ENCODE measurements at places on chromosomes 4 and X. TPM values are rescaled to one million over a fixed set of nuclear protein-coding genes. Genes with fewer than 3 reads are reported as not detected.

ADGRA3 gene
- 38.4 TPM for polyA plus RNA-seq

USP17L27 gene
- polyA plus RNA-seq: not detected

ADRA2C gene
- 3.0 TPM for polyA plus RNA-seq

KIAA1210 gene
- not detected for polyA plus RNA-seq

TMSB15B gene
- 133 TPM for polyA plus RNA-seq

ZDHHC15 gene
- polyA plus RNA-seq: 9.3 TPM

PRIMPOL gene
- polyA plus RNA-seq: 23.6 TPM

NSG1 gene
- polyA plus RNA-seq: 921 TPM

CLGN gene
- 20.8 TPM for polyA plus RNA-seq

NPNT gene
- 2.6 TPM for polyA plus RNA-seq

CSAG3 gene
- 1.2 TPM for polyA plus RNA-seq

DLG3 gene
- 66.5 TPM for polyA plus RNA-seq

MAML3 gene
- polyA plus RNA-seq: 10.2 TPM

SHOX gene
- polyA plus RNA-seq: not detected

IBSP gene
- polyA plus RNA-seq: not detected

SPIN4 gene
- 15.6 TPM for polyA plus RNA-seq

CT45A2 gene
- polyA plus RNA-seq: not detected

SPP1 gene
- polyA plus RNA-seq: 0.52 TPM

RTL9 gene
- polyA plus RNA-seq: 0.58 TPM

GPR50 gene
- not detected for polyA plus RNA-seq

DIPK2B gene
- polyA plus RNA-seq: not detected

ARHGAP36 gene
- 4.9 TPM for polyA plus RNA-seq

NAA11 gene
- not detected for polyA plus RNA-seq
